Stimulated activated CD4-positive, alpha-beta T cell treated with anti-CD3 and anti-CD28 coated beads, TNF-alpha, amount 100 ng/mL, for 1 hour (primary cell): ENCODE measurements at places on chromosomes 11 and 22.
A peak's percentile ranks its signal among the peaks of the same experiment; 100 is the strongest.

DNA sequence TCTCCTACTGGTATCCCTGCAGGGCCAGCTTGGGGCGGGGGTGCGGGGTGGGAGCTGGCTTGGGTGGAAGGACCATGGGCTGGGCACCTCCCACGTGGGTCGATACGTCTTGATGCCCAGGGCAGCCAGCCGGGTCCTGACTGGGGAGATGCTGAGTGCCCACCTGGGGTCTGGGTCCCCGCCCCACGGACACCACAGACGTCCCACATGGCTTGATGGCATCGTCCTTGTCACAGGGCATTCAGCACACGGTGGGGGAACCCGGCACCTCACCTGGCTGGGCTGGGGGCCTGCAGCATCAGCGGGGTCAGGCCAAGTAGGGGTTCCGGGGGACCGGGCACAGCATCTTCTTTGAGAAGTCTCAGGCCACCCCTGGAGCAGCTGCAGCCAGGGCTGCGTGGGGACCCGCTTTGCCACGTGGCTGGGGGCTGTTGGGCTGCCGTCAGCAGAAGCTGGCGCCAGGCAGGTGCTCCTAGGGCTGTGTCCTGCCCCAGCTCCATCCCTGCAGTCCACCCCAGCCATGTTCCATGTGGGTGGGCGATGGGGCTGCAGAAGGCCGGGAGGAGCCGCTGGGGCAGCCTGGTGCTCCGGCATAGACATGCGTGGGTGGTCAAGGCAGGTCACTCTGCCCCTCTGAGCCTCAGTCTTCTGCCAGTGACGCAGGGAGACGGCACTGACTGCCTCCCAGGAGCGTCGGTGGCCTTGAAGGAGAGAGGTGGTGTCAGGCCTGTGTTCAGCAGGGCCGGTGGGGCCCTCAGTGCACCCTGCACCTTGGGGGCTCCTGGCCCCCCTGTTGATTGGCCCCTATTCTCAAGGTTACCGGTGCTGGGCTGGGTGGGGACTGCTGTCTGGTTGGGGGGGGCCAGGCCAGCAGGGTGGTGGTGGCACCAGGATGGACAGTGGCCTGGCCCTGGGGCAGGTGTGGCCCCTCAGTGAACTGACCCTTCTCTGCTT lies 8.4 kb downstream of the SELENOO start:
- DNase-seq, result no peak

- DNase-seq, result no peak
Observed at GRCh38 chr22:43553451-43554258, 141.8 kb downstream of the MPPED1 start.

DNA sequence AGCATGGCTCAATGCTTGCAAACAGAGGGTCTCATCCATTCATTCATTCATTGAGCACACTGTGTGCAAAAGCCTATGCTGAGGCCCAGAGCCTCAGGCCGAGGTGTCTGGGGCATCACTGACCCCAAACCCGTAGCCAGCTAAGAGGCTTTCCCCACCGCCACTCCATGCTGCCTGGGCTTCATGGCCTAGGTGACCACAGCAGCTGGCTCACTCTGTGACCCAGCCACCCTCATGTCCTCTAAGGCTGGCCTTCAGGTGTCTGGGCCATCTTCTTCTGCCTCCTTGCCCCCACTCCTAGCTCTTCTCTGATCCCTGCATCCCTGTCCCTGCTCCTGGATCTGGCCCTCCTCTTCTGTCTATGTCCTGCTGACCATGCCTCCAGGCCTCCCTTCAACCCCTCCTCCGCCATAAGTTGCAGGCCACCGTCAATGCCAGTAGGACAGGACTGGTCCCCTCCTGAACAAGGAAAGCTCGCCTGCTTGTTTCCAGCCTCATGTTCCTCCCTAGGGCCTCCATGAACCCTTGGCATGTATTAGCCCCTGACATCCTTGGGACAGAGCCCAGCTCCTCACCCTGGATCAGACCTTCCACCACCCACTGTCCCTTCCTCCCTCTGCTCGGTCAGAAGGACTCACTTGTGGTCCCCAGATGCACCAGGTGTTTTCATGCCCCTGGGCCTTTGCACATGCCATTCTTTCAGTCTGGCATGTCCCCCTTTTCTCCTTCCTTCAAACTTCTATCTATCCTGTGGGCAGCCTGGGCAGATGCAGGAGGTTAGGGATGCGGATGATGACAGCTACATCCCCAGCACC lies 92.8 kb downstream of the MYEOV start:
- DNase-seq, result no peak

- DNase-seq, result no peak
Observed at GRCh38 chr11:72969894-72970335, 155.7 kb downstream of the ATG16L2 start.

DNA sequence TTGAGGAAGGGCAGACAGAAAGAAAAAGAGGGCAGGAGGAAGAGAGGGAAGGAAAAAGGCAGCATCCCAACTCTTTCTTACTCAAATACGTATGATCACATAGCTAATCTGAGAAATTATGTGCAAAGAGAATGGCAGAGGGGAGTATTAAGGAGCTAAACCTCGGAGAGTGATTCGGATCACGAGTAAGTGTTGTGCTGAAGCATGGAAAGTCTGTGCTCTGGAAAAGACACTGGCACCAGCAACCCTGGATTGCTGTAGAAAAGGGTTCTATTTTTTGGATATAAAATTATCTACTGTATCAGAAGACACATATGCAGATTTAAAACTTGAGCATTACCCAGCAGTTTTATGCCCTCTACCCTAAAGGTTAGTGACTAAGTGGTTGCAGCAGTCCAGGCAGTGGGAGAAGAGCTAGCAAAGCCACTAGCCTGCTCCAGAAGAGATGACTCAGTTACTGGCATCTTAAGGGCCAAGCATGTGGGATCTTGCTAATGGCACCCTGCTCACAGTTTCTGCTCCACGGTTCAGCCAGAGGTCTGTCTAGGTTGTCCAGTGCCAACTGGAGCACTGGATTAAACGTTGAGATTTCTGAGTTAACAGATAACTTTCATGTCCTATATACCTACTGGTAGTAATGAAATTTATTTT lies 151.7 kb downstream of the SWAP70 start:
- no peak for DNase-seq

DNA sequence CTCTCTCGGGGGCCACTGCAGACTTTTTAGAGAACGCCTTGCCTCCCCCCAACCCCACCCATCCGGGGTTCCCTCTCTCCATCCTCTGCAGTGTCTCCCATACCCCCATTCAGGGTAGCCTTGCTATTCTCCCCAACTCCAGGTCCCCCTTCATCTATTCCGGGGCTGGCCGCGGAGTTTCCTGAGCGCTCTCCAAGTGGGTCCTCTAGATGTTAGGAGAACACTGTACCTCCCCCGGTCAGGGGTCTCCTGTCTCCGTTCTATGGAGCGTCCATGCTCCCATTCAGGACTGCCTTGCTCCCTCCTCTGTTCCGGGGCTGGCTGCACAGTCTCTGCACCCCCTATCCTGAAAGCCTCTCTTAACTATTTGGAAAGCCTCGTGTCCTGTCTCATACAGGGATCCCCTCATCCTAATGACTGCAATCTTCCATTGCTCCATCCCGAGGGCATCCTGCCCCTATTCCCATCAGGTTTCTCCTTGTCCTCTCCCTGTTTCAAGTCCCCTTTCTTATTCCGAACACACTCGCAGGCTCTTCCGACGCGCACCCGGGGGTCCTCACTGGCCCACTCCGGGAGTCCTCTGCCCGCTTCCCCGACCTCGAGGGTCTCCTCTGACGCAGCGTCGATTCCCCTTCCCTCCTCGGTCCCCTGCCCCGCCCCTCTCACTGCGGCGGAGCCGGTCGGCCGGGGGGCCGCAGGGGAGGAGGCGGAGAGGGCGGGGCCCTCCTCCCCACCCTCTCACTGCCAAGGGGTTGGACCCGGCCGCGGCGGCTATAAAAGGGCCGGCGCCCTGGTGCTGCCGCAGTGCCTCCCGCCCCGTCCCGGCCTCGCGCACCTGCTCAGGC lies at the start of gene NEFH:
NEFH (plus strand) TSS at position 802 of the 845 bp plus-strand sequence. CDS start 45 bp downstream, outside the sequence.
- no peak for DNase-seq

- no peak for DNase-seq
Observed at GRCh38 chr11:32122200-32122599, 31.3 kb downstream of the RCN1 start.

DNA sequence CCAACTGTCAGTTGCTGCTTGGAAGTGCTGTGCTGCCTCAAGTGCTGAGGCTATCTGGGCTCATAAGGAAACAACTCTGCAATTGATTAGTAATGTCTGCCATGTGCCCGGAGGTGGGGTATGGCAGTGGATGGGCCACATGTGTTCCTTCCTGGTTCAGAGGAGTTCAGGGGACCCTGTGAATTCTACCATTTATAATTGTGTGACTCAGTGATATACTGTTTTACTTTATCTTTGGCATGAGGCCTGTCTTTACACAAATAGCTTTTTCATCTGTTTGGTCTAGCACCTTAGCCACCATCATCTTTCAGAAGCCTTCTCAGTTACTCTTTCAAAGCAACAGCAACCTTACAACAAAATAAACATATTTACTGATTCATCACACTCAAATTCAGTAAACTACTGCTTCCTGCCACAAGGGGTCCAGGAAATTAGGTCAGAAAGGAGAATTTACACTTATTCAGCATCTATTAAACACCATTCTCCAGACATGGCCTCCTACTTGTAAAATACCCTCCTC lies 20.9 kb downstream of the DKK3 start:
- DNase-seq, result no peak

- no peak for DNase-seq
Observed at GRCh38 chr11:112628676-112629075, 332.5 kb upstream of the NCAM1 start.

DNA sequence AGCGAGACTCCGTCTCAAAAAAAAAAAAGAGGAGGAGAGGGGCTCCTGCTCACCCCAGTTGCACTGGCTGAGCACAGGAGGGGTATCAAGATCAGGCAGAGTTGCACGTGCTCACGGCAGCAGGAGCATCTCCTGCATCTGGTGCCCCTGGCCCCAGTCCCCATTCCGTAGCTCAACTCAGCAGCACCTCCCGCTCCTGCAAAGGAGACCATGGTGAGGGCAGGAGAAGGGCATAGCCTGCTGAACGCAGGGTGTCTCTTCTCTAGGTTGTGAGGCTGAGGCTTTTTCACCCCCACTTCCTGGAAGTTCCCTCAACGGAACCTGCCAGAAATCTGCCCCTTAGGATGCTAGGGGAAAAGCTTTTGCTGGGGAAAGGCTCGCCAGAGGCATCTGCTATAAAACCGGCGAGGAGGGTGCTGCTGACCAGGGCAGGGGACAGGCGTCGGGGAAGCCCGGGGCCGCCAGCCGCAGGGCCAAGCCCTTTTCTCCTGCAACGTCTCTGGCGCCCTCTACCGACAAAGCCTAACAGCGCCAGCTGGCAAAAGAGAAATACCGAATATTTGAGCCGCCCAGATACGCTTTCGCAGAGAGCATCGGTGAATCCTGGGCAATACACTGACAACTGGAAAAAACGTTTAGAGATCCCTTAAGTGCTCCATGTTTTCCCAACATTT lies 1.0 kb upstream of the PPP6R2 start:
- DNase-seq, result peak; percentile 67

DNA sequence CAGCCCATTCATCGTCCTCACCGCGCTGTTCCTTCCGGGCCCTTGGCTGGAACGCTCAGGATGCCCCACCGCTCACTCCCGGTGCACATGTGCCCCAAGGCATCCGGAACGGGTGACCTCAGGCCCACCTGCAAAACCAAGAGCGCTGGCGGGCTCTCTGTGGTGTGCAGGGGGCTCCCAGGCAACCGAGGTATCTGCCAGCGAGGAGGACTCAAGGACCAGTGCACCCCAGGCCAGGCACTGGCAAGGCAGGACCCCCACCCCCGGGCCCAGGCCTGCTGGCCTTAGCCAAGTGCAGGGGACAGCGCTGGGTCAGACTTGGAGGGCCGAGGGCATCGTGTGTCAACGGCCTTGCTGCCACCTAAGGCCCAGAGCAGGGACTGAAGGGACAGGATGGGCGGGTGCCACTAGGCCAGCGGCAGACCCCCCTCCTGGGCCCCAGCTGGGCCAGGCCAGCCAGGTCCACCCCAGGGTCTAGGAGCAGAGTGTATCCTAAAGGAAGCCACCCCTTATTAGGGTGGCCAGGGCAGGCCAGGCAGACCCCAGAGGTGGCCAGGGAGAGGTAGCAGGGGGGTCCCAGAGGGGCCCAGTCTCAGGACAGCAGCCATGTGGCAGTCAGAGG lies 8.5 kb downstream of the TNNT3 start:
- no peak for DNase-seq

DNA sequence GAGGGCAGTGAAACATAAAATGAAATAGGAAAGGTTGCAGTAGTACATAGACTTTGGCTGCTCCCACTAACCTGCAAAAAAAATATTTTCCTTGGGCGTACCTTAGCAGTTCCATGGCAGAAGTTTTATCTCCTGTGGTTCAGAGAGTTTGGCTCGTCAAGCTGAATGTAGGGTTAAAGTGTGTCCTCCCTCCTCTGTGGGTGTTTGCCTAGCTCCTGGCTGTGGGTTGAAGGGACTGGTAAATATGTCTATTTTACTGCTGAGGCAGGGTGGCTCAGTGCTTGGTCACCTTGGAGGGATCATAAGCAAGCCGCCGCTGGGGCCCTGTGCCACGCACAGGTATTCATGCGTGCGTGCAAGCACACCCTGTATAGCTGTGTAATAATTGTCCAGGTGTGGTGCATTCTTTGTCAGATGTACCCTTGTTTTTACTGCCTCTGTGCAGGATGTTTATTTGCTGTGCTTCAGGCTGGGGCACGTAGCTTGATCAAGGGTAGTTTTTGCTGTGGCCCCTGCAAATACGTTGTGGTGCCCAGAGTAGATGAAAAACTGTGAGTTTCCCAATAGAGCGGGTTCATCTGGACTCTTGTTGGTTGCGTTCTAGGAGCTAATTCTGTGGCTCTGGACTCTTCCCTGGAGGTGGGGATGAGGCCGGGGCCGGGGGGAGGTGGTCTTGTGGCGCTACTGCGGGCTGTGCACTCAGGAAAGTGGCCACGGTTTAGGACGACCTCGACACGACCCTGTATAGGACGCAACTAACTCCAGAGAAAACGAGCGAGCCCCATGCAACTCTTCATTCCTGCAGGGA lies 732 bp upstream of the SORL1 start:
- DNase-seq, result no peak

DNA sequence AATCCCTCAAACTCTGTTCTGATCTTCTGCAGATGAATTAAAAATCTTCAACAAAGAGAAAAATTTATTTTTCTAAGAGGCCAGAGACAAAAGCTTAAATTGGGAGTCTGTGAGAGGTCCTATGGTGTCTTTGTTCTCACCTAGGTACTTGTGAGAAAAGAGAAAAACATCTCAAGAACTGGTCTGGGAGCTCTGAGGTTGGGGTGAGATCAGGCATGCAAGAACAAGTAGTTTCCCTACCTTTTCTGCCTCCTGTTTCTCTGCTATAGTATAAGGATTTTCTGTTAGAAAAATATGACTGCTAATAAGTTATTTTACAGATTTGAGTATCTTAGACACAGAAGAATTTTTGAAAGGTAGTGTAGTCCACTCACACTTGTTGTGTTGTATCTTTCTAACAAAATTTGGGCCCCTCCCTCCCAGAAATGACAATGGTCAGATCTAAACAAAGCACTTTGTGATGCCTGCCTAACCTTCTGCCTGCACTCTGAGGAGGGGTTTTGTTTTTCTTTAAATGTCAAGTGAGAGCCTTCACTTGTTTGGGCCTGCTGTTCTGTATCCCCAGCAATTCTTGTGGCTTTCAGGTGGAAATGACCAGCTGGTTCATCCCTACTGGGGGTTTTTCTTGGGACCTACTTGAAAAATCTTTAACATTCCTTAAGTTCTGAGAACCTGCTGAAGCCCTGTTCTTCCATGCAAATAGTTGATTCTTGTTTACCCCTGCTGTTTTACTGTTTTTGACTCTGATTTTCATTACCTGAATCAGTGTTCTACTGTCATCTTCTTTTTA lies 13.6 kb upstream of the OR51S1 start:
- DNase-seq, result no peak

GRCh38 chr22:42430528-42431125 lies 1.6 kb downstream of the NFAM1 start:
- no peak for DNase-seq
